AG08395 (cell line): ENCODE measurements at places on chromosomes 2 and 18.
A peak's percentile ranks its signal among the peaks of the same experiment; 100 is the strongest.

- DNase-seq = peak; percentile 89
Observed at GRCh38 chr2:14492920-14493503, 139.5 kb upstream of the LRATD1 start.

DNA sequence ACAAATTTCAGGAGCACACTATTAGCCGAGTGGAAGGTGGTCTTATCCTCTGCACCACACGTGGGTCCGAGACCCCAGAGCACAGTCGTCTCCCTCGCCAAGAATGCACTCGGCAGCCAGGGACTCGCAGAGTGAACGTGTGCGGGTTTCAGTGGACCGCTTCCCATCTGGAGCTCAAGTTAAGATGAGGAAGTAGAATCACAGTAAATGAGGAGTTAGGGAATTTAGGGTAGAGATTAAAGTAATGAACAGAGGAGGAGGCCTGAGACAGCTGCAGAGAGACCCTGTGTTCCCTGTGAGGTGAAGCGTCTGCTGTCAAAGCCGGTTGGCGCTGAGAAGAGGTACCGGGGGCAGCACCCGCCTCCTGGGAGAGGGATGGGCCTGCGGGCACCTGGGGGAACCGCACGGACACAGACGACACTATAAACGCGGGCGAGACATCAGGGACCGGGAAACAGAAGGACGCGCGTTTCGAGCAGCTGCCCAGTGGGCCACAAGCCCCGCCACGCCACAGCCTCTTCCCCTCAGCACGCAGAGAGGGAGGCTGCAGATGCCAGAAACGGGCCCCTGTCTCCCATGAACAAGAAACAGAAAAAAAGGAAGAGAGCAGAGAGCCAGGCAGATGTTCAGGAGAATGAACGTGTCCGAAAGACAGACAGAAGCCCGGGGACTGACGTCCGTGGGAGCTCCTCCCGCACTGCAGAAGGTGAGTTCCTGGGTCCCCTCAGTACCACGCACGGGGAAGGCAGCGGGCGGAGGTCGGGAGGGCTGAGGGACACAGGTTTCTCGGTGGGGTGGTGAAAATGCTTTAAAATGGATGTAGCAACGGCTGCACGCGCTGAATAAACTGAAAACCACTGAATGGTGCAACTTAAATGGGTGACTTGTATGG lies 5.4 kb upstream of the KCNG2 start:
- DNase-seq = no peak

DNA sequence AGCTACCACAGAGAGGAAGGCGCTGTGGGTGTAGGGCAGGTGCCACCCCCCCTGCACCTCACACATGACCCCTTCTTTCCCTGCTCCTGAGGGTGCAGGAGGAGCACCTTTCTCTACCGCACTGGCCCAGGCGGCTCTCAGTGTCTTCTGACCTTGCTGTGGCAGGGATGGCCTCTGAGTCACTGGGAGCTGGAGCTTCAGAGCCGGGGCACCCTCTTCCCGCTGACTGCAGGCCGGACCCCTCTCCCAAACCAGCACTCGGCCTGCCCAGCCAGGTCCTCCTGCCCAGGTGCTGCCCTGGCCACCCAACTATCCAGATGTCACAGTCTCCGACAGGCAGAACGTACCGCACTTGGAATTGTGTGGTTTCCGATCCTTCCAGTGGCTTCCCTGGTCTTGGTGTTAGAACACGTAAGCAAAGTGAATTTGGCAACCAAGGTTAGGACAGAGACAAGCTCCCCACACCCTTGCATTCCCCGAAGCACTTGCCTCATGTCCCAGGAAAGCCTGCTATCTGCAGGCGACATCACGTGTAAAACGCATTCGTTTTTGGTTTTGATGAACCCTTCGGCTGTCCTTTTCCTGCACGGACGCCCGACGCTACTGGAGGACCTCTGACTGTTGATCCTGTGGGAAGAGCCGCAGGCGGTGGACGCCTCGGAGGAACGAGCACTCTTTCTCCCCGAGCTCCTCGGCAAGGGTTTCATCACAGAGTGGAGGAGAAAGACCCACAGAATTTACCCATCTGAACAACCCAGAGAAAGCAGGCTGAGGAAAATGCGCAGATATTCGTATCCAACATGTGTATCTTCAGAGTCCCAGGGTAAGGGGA lies 24.7 kb upstream of the KCNG2 start:
- no peak for DNase-seq

GRCh38 chr2:240460781-240461431 lies 25.4 kb downstream of the GPC1 start:
- DNase-seq = no peak

DNA sequence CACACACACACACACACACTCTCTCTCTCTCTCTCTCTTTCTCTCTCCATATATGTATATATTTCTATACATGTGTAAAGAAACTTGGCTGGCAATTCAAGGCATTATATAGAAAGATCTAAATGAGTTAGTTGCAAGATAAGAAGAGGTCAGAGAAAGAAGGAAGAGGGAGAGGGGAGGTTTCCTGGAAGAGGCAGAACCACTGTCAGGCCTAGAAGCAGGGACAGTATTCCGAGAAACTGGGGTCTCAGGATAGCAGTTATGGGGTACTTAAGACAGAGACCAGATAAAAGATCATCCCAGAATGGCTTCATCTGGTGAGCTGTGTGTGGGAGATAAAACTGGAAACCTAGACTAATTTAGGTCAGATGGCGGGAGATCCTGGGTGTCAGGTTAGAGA lies 180.8 kb downstream of the CAMKMT start:
- DNase-seq = no peak

DNA sequence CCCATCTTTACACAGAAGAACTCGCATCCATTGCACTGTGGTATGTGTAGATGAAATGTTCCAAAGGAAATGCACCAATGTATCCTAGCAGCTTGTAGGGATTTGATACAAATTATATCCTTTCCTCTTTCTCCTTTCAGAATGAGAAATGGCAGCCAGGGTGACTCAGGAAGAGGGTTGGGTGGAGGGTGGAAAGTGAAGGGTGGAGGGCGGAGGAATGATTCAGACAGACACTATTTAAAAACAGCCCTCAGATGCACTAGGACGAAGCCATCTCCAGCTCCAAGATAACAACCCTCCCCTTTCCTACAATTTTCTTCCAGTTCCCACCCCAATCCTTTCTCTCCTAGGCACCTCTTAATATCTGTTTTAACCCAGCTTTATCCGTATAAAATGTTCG lies 96.2 kb upstream of the STK39 start:
- peak; percentile 71 for DNase-seq

GRCh38 chr2:177746358-177746757 lies 326.2 kb downstream of the PDE11A start:
- no peak for DNase-seq
